ENCODE measurements at places on chromosomes 3 and 15.

DNA sequence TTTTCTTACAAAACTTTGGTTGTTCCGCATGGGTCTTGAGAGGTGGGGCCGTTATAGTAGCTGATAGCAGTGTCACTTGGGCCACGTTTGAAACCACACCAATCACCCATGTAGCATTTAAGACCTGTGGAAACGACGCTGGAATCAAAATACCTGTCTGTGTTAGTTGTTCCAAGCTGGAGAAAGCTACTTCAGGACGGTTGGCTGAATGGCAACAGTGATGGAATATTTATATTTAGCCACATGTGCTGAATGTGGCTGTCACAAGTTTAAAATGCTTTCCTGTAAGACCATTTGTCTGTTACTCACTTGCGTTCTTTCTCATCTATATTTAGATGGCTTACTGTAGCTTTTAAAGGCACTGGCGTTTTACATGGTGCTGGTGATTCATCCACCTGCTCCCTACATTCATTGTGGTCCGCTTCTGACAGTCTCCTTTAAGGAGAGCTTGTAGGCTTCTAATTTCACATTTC, 1.4 kb downstream of the DNAJA4 start:
- DNase-seq = no peak

- no peak for DNase-seq
These were observed 324.7 kb upstream of the RGMA start for GRCh38 chr15:93413745-93414144.

DNA sequence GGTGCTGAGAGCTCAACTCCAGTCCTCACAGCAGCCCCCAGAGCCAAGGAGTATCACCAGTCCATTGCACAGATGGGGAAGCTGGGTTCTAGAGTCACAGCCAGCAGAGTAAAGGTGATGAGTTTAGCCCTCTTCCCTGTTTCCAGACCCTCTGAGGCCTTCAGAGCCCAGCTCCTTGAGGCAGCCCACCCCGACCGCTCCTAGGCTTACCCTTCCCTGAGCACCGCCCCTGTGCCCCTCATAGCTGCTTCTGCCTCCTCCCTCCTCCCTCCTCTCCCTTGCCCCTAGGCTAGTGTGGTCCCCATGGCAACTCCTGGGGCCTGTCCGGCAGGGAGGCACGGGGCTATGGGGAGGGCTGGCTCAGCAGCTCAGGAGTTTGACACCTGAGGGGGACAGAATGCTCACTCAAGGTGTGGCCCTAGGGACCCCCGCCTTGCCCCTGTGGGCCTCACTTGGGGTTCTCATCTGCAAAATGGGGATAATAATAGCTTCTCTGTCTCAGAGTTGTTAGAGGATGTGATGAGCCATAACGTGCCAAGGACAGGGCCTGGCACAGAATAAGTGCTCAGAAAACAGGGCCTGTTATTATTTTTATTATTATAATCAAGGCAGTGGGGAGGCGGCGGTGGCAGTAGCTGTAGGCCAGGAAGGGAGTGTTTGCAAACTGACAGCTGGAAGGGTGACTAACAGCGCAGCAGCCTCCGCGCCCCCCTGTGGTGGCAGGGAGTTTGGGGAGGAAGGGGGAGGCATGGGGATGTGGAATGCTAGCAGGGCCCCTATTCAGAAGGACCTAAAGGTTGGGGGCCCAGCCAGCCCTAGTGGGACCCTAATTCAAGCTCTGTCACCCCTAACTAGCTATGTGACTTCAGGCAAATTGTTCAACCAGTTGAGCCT, 11.5 kb downstream of the CSK start:
- no peak for DNase-seq

- DNase-seq = no peak
These were observed 103.4 kb downstream of the IL20RB start for GRCh38 chr3:137061186-137061585.

DNA sequence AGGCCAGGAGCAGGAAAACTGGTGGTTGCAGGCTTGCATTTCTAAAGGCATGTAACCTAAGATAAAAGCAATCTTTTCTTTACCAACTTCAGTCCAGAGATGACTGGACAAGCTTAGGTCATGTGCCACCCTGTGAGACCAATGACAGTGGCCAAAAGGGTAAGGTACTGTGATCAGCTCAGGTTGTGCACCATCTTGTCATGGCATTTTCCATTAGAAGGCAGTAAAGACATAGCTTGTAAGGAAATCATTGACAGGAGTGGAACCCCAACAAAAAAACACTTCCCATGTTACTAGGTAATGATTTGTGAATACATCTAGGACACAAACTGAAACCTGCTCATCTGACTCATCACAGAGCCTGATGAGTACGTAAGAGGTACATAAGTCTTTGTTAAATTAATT, 35.2 kb downstream of the SSR3 start:
- DNase-seq = no peak

GRCh38 chr3:182565916-182566796, 227.1 kb upstream of the ATP11B start:
- no peak for DNase-seq

DNA sequence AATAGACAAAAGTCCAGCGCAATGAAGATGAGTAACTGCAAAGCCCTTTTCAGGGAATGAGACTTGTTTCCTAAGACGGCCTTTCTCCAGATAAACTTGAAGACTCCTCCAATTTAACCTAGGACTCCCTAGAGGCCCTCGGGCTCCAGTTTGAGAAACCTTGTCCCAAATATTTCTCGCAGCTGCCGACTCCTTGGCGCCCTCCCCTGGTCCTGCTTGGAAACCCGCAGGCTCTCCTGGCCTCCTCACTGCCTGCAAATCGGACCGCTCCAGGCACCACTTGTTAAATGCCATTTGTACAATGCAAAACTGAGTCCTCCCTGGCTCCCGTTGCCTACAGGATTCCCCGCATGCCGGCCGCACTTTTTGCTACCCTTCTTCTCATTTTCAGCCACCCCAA, 36.8 kb downstream of the MUC4 start:
- peak; percentile 57 for DNase-seq

DNA sequence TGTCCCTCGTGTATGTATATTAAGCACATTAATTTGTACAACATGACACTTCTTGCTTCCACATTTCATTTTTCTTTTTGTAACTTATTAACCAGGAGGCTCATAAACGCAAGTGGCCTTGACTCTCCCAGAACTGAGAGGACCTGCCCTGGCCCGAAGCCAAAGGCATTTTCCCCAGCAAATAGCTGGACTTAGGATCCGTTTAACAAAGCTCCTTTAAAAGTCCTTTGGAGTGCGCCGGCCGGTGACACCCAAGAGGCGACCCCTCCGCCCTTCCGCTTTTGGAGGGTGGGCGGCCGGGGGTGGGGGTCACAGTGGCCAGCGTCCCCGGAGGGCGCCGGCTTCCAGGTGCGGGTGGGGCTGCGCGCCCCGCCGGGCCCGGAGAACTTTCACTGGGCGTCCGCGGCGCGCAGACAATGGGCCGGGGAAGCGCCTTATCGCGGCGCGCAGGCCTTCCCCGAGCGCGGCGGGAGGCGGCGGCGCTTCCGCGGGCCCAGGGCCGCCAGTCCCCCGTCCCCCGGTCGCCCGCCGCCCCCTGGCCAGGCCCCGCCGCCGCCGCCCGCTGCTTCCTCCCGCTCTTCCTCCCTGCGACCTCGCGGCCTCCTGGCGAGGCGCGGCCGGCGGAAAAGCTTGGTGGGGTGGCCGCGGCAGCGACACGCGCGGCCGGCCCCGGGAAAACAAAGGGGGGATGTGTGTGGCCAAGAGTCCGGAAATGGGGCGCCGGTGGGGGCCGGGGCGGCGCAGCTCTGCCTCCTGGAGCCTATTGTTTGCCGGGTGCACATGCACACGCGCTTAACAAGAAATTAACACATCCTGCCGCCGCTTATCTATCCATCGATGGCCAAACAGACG, 613.4 kb downstream of the MCTP2 start:
- DNase-seq = peak; percentile 65

GRCh38 chr3:27963519-27963918, 241.4 kb upstream of the EOMES start:
- DNase-seq = no peak

GRCh38 chr3:69085833-69086722, 1.3 kb downstream of the ARL6IP5 start:
- DNase-seq = peak; percentile 87

DNA sequence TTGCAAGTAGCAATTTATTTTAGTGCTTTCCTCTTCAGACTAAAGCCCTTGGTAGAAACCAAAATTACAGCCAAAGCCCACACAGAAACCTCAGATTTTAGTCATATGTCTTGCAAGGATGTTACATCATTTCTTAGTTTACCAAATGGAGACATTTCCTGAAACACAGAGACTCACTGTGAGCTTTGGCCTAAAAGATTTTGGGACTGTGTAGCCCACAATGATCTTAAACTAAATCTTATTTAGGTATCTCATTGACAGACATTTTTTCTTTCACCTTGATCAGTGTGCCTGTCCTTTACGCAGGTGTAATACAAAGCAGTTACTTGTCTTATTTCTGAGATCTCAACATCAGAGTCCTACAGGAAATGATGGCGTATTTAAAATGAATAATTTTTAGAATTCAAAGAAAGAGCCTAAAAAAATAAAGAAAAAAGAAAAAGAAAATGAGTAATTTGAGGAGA, 27.8 kb upstream of the AP4E1 start:
- no peak for DNase-seq

GRCh38 chr15:32799936-32800535, 82.2 kb downstream of the GREM1 start:
- no peak for DNase-seq

- DNase-seq = no peak
These were observed 185.8 kb downstream of the KCNH8 start for GRCh38 chr3:19334120-19334519.

GRCh38 chr3:38544926-38545325, 48.8 kb downstream of the EXOG start:
- DNase-seq = no peak

DNA sequence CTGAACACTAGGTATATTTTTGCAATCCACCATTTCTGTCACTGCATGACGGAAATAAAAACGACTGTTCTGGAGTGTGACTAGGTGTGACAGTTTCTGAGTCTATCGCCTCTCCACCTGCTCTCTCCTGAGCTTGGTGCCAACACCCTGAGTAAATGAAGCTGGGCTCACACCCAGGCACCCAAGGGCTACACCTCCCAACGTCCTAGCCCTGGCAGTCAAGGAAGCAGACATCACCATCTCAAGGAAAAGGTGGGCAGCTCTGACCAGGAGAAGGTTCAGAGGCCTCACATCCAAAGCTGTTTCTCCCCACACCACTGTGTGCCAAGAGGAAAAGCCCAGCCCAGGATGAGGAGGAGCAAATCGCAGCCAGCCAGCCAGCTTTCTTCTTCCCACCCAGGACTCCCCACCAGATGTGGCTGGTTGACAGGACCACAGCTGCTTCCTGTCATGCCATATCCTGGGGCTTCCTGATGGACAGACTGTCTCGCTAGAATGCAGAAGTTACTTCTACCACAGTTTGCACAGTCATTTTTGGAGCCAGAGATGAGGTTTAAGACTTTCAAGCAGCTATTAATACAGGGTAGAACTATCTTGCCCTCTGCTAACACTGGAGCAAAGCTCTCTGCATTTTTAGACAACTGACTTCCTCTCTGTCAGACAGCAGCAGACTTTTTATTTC, 3.3 kb downstream of the SCAMP2 start:
- DNase-seq = no peak

GRCh38 chr15:89498574-89498906, 2.2 kb upstream of the RHCG start:
- DNase-seq = no peak

GRCh38 chr3:110569073-110569472, 502.5 kb upstream of the NECTIN3 start:
- no peak for DNase-seq

- no peak for DNase-seq
These were observed 161.9 kb upstream of the TNIK start for GRCh38 chr3:171622126-171622525.

DNA sequence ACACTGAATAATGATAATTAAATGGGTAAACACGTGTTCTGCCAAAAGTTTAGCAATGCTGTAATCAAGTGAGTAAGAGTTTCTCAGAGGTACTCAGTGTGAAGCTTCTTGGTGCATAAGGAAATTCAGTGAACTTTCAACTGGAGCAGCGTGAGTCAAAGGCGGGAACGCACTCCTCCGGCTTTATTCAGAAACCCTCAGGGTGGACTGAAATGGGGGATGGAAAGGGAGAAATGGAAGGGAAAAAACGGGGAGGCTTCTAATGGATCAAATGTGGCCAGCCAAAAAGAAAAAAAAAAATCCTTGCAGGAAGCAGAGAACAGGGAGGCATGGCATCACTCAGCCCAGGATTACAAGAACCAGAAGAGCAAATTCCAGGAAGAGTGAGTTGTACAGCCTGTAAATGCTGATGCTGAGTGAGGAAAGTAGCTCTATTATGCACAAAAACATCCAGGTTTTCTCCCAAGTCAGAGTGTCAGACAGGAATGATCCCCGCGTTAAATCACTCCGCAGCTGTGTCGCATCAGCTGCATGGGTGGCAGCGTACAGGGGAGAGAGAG, 85.3 kb downstream of the ASB7 start:
- no peak for DNase-seq

GRCh38 chr3:69938931-69939330, 60.6 kb upstream of the SAMMSON start:
- DNase-seq = no peak

- DNase-seq = no peak
These were observed 317.0 kb upstream of the ADAMTS9 start for GRCh38 chr3:65004795-65005295.

DNA sequence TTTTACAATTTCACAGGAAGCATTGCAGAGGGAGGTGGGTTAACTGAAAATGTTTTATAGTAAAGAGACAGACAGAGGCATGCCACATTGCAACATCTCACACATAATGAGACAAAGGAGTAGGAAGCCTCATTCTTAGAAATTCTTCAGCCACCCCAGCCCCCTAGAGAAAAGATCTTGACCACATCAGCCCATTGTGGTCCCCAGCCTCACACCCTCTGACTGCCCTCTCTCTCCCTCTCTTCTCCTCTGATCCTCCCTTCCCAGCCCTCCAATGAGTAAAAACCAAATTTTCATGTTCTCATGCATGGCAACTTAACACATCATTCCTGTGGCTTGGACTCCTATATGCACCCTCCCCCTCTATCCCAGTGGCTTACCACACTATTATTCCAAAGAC, 174.1 kb downstream of the UACA start:
- DNase-seq = no peak

- peak; percentile 14 for DNase-seq
These were observed 620 bp upstream of the CMSS1 start for GRCh38 chr3:99817047-99817436.
